Osteocyte (in vitro differentiated cells): ENCODE measurements at places on chromosomes 4 and X. TPM values are rescaled to one million over a fixed set of nuclear protein-coding genes. Genes with fewer than 3 reads are reported as not detected.

DNA sequence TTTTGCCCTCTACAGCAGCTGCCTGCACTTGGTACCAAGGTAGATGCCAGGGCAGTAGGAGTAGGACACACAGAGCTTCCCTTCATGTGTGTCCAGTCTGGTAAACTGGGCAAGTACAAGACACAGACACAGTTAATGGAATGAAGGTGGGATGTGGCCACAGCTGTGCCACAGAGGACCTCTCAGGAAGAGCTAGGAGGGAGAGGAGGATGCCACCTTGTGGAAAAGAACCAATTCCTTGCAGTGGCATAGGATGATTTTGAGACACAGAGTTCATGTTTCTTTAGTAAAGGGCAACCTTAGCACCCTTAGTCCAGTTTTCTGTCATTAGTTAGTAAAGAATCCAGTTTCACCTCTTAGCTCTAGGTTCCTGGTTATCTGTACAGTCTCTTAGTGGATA, 36.3 kb upstream of the TBC1D14 start:
- DNase-seq = no peak
- H3K36me3 ChIP-seq = peaks cover 32% of the 10 kb centered on the region
- H3K4me3 ChIP-seq = no peak overlapping the region
- peaks cover 11% of the 10 kb centered on the region for H3K4me1 ChIP-seq
- H3K27me3 ChIP-seq = no peaks in the 10 kb centered on the region
- H3K27ac ChIP-seq = no peak overlapping the region

The GAGE1 gene
- not detected in 2 replicates for total RNA-seq

- H3K4me3 ChIP-seq = no peak overlapping the region
- no peak overlapping the region for H3K27ac ChIP-seq
- peaks cover 20% of the 10 kb centered on the region for H3K4me1 ChIP-seq
- no peak for DNase-seq
- no peaks in the 10 kb centered on the region for H3K27me3 ChIP-seq
- H3K36me3 ChIP-seq = no peaks in the 10 kb centered on the region
Observed at GRCh38 chrX:18875256-18875878, 108.5 kb downstream of the PHKA2 start.

DNA sequence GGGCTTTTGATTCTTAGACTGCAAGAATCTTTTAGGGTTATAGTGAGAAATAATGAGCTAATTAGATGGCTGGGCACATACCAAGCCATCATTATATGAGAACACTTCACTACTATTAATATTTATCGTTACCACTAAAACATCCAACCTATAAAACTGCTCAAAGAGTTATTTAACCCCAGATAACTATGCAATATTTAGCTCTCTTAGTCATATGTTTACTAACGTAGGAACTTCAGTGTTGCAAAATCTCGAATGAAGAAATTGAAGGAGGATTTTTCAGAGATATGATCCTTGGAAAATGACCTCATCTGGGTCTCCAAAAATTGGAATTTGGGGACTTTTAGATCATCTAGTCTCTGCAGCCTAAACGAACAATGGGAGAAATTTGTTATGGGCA, 265.0 kb upstream of the RPS6KA3 start:
- H3K4me1 ChIP-seq = peaks cover 25% of the 10 kb centered on the region
- peaks cover 30% of the 10 kb centered on the region for H3K27me3 ChIP-seq
- H3K27ac ChIP-seq = no peak overlapping the region
- no peak for DNase-seq

- no peaks in the 10 kb centered on the region for H3K4me1 ChIP-seq
- peaks cover 14% of the 10 kb centered on the region for H3K36me3 ChIP-seq
- no peak overlapping the region for H3K4me3 ChIP-seq
- DNase-seq = no peak
Observed at GRCh38 chrX:118571836-118572235, 76.2 kb downstream of the DOCK11 start.

DNA sequence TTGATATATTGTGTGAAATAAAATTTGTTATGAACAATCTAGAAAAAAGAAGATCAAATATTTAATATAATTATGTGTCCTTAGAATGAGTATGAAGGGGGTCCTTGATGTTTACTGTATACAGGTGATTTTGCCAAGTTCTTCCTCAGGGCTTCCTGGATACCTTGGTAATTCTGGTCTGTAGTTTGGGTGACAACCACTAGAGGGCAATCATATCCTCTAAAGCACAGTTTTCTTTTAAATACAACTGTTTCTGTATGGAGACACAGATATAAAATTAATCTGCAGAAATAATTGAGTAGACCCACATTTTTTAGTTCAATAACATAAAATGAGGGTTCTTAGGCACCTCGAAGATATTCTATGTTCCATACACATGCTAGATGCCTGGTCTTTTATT, 157.7 kb downstream of the SPANXN1 start:
- no peak for DNase-seq
- no peaks in the 10 kb centered on the region for H3K4me1 ChIP-seq
- no peaks in the 10 kb centered on the region for H3K36me3 ChIP-seq
- no peaks in the 10 kb centered on the region for H3K27me3 ChIP-seq

The PDE5A gene
- total RNA-seq = 9.1 and 10.9 TPM in 2 replicates

The GAGE12E gene
- not detected in 2 replicates for total RNA-seq

The CHRDL1 gene
- total RNA-seq = 0.32 and 0.63 TPM in 2 replicates

The AR gene
- total RNA-seq = 10.2 and 10.4 TPM in 2 replicates

DNA sequence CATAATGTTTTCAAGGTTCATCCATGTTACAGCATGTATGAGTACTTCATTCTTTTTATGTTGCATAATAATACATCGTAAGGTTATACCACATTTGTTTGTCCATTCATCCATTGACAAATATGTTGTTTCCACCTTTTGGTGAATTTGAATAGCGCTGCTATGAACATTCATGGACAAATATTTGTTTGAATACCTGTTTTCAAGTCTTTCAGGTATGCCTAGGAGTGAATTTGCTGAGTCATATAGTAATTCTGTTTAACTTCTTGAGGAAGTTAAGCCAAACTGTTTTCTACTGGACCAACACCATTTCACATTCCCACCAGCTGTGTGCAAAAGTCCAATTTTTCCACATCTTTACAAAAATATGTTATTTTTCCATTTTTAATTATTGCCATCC, 31.5 kb downstream of the IRS4 start:
- H3K4me1 ChIP-seq = no peaks in the 10 kb centered on the region
- DNase-seq = no peak
- no peak overlapping the region for H3K27ac ChIP-seq
- peaks cover 14% of the 10 kb centered on the region for H3K27me3 ChIP-seq

The SPANXN4 gene
- not detected in 2 replicates for total RNA-seq

The EVC2 gene
- total RNA-seq = 3.1 and 3.5 TPM in 2 replicates

- no peaks in the 10 kb centered on the region for H3K36me3 ChIP-seq
- DNase-seq = no peak
- no peak overlapping the region for H3K4me3 ChIP-seq
- H3K27ac ChIP-seq = no peak overlapping the region
- H3K27me3 ChIP-seq = peaks cover 4% of the 10 kb centered on the region
Observed at GRCh38 chr4:8282742-8283141, 13.2 kb downstream of the HTRA3 start.

The NPY2R gene
- not detected in 2 replicates for total RNA-seq

The NAP1L3 gene
- total RNA-seq = 14.3 and 15.0 TPM in 2 replicates

The MAP3K15 gene
- 0.68 TPM in 1 of 2 replicates, not detected in the other for total RNA-seq

The FAM47A gene
- total RNA-seq = not detected in 2 replicates

- H3K4me1 ChIP-seq = no peaks in the 10 kb centered on the region
- no peak for DNase-seq
- no peak overlapping the region for H3K27ac ChIP-seq
- H3K36me3 ChIP-seq = no peaks in the 10 kb centered on the region
- no peak overlapping the region for H3K4me3 ChIP-seq
Observed at GRCh38 chr4:152165846-152166245, 370.0 kb downstream of the FBXW7 start.

DNA sequence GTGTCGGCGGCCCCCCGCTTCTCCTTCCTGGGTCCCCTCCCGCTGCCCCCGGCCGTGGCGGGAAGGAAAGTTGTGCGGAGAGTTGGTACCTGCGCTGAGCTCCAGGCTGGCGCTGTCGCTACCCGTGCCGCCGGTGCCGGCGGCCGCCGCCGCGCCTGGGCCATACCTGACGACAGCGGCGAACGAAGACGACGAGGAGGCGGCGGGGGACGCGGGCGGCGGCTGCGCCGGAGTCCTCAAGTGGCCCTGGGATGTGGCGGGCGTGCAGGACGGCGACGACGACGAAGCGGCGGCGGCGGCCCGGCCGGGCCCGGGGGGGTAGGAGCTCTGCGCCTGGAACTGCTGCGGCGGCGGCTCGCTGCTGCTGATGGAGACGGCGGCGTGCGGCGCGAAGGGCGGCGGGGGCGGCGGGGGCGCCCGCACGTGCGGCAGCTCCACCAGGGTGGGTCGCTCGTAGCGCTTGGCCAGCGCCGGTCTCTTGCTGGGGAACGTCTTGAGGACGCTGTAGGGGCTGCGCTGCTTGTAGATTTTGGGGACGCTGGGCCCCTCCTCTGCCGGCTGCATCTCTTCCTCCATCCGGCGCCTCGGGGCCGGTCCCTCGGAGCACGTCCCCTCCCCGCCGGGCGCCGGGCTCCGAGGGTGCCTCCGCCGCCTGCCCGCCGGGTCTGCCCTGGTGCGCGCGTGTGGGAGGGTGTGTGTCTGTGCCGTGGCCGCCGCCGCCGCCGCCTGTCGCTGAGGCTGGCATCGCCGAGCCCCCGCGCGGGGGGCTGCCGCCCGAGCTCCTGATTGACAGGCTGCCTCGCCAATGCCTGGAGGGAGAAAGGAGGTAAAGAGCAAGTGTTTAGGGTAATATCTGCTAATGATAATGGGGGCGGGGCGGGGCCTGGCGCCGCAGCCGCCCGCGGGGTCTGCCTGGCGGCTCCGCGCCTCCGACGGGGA, 618 bp downstream of the BEND4 start:
- H3K36me3 ChIP-seq = no peaks in the 10 kb centered on the region
- H3K27ac ChIP-seq = no peak overlapping the region
- H3K4me3 ChIP-seq = peak overlapping the region; percentile 60
- H3K27me3 ChIP-seq = peaks cover 69% of the 10 kb centered on the region
- H3K4me1 ChIP-seq = peaks cover 16% of the 10 kb centered on the region
- no peak for DNase-seq

The DIPK2B gene
- not detected in 2 replicates for total RNA-seq

The ESX1 gene
- not detected in 2 replicates for total RNA-seq

GRCh38 chr4:40264995-40265909, 68.4 kb downstream of the RHOH start:
- DNase-seq = peak; percentile 85
- H3K4me3 ChIP-seq = no peak overlapping the region
- peak overlapping the region; percentile 74 for H3K27ac ChIP-seq
- no peaks in the 10 kb centered on the region for H3K27me3 ChIP-seq
- no peaks in the 10 kb centered on the region for H3K36me3 ChIP-seq
